Dermis blood vessel endothelial cell (primary cell): ENCODE measurements at places on chromosomes 13 and 19. TPM values are rescaled to one million over a fixed set of nuclear protein-coding genes. Genes with fewer than 3 reads are reported as not detected.

DNA sequence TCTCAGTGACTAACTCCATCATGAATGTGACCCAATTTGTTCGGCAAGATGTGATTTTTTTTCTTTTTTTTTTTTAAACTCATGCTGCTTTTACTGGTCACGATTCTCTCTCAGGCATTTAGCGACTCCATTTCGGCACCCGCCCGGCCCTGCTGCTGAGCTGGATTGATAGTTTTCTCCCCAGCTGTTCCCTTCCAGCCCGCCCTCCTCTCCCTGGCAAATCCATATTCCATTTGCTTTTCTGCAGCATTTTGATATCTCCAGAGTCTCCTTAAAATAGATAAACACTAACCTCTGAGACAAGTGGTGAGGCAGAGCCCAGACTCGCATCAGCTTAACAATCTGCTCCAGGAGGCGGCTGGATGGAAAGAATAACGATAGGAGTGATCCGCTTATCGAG lies 55.5 kb upstream of the KATNAL1 start:
- no peak for DNase-seq

Gene KCNN4
- 0.09 and 0.51 TPM in 2 replicates for total RNA-seq

DNA sequence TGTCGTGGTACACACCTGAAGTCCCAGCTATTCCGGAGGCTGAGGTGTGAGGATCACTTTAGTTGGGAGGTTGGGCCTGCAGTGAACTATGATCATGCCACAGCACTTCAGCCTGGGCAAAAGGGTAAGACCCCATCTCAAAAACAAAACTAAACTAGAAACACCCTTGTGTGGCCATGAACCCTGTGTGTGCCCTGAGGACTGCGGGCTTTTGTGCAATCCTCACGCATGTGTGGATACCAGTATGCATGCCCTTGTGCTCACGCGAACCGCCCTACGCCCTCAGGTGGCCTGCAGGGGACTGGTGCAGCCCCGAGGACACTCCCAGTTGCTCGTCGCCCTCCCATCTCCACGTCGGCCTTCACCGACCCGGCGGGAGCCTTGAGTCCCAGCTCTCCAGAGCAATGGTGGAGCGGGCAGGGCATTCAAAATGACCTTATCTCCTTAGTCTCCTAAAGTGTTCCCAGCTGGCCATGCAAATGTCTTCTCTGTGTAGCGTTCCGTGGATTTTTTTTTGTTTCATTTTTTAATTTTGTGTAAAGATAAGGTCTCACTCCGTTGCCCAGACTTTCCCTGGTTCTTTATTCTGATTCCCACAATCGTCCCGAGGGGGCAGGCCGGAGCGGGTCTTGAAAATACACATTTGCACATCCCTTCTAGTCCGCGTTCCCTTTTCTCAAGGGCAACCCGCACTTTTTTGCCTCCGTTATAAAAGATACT lies 868 bp upstream of the EGLN2 start:
- DNase-seq, result peak; percentile 82

Gene OR7A5
- total RNA-seq, result not detected in 2 replicates

DNA sequence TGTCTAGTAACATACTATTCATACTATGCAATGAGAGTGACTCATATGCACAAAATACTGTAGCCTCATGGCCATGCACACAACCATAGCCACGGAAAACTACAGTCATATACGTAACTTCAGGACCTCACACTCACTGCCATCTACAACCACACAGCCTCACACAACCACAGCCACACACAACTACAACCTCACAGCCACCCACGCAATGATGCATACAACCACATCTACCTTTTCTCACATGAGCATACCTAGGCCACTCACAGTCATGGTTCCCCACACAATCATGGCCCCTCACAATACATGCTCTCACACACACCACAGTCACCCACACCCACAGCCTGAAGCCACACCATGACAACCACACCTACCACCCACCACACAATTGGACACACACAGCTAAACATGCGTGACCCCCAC lies 8.7 kb upstream of the TNFSF14 start:
- no peak for DNase-seq

- no peak for DNase-seq
These were observed 23.6 kb downstream of the PROZ start for GRCh38 chr13:113182046-113182445.

- no peak for DNase-seq
These were observed 176.2 kb downstream of the FOXO1 start for GRCh38 chr13:40490086-40490758.

- DNase-seq, result no peak
These were observed 709.8 kb downstream of the UQCRFS1 start for GRCh38 chr19:28502879-28503734.

Gene IGFL2
- not detected in 2 replicates for total RNA-seq

DNA sequence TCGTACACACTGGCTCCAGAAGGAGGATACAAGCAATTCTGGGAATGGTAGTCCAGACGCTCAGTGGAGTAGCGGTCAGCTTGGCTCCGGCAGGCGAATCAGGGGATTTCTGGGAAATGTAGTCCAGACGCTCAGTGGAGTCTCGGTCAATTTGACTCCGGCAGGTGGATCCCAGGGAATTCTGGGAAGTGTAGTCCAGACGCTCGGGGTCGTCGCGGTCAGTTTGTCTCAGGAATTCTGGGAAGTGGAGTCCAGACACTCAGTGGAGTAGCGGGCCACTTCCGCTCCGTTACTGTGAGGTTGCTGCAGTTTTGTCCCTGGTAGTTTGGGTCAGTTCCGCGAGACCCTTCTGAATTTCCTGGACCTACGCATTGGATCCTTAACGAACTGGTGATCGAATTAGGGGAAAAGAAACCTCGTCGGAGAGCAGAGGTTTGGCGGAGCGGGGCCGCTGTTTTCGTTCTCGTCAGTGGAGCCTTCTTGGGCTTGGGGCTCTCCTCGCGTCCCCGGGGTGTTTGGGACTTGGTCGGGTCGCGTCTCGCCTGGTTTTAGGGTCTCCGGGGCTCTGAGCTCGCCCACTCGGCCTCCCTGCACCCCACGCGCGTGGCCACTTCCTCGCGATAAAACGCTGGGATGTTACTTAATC lies at the start of gene ZNF225:
TSS of gene ZNF225 (plus strand) at position 262 of the 646 bp plus-strand sequence. CDS start 2,429 bp downstream, outside the sequence.
- peak; percentile 99 for DNase-seq

Gene KIR3DL1
- total RNA-seq, result not detected in 2 replicates

Gene LYL1
- 51.8 and 55.0 TPM in 2 replicates for total RNA-seq

GRCh38 chr13:27023385-27024073 lies 148.1 kb downstream of the USP12 start:
- no peak for DNase-seq

Gene EPS8L1
- total RNA-seq, result 12.6 and 15.6 TPM in 2 replicates

- DNase-seq, result no peak
These were observed 881.0 kb upstream of the GPC6 start for GRCh38 chr13:92345627-92346026.
